ENCODE measurements at places on chromosomes 12 and 14.

- no peak for DNase-seq
Observed at GRCh38 chr12:13680916-13681315, 300.5 kb downstream of the GRIN2B start.

GRCh38 chr12:92543359-92543758 lies 159.4 kb upstream of the PLEKHG7 start:
- DNase-seq = no peak

DNA sequence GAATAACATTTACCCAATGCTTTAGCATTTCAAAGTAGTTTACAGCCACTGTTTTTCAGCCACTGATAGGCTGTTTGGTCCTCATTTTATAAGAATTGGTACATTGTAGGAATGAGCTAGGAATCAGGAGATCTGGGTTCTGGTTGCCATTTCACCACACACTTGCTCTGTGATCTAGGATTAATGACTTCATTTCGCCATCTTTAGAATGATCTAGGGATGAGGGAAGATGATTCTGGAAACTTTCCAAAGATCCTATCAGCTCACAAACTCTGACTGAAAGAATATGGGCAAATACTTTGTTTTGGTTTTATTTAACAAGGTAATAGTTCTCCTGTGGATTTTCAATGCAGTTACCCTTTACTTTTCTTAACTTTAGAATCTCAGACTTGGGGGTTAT lies 155.0 kb downstream of the GCH1 start:
- DNase-seq = no peak

DNA sequence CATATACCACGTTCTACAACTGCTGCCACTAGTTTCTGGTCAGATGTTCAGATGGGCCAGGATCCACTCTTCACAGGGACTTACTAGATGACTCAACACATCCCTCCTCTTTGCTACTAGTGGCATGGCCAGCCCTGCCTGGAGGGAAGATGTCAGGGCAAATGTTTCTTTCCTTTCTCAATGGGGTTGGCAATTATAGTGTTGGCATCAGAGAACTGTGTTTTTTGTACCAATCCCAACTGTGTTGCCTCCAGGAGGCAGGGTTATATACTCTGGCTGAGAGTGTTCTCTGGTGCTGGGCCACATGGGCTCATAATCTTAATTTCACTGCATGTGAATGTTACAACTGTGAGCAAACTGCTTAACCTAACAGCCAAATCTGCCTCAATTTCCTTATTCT lies 69.9 kb upstream of the AVPR1A start:
- no peak for DNase-seq

DNA sequence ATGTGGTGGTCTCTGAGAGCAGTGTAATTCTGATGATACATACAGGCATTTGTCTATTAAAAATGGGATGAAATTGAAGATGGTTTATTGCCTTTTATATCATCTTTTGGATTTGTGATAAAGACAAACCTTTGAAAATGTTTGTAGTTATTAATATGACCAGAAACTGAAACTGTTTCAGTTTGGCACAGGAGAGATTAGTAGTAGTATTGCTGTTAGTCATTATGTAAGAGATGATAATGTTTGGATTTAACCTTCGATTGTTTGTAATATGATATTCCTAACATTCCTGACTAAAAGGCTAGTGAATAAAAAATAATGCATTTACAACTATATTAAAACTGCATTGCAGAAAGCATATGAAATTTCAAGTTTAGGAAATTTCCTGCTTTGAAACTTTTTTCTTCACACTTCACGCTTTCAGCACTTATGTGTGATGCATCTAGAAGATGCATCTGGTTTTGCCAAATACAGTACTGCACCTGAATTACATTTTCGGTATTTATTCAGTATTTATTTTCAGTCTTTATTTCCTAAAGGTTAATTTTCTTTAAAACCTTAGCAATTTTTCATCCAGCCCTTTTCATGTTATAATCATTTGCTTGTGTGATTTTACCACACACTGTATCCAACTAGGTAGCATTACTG lies 25.5 kb downstream of the ADIPOR2 start:
- DNase-seq = no peak

- no peak for DNase-seq
Observed at GRCh38 chr12:78968226-78968625, 103.7 kb downstream of the SYT1 start.

- DNase-seq = no peak
Observed at GRCh38 chr12:66312189-66312588, 9.9 kb downstream of the HELB start.

DNA sequence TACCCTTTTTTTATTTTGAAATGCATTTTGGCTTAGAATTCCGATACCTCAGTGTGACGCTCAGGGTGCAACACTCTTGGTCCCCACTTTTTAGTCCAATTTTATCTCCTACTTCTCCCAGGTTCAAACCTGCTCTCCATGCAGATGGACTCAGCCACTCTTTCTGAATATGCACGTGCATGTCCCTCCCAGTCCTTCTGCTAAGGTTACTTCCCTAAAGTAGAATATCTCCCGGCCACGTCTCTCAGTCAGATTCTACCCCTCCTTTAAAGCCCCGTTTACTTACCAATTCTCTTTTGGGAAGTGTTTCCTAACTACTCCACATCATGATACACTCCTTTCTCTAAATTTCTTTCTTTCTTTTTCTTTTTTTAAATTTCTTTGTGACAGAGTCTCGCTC lies 15.5 kb upstream of the PARP11 start:
- DNase-seq = no peak

GRCh38 chr12:6273541-6274230 lies 36.8 kb upstream of the PLEKHG6 start:
- DNase-seq = no peak

DNA sequence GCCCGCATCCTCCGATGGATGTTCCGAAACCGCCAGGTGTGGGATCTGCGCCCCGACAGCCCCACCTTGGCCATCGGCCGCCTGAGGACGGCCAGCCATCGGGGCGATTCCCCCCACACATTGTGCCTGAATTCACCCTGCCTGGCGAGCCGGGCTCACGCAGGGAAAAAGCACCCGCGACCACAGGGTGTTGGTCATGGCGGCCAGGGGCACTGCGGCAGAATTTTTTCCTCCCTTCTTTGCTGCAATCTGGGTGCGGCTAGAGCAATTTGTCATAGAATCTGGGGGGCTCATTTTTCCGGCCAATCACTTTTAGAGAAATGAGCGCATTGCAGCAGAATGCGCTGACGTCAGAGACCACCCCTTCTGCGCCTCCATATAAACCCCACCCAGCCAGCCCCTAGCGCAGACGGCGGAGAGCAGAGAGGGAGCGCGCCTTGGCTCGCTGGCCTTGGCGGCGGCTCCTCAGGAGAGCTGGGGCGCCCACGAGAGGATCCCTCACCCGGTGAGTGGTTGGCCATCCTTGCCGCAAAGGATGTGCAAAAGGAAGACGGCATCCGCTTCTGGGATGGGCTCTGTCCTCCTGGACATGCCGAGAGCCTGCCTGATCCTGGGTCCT lies at the start of gene MEG3:
Gene MEG3, plus strand, starts transcription at position 406 of the 619 bp plus-strand sequence.
- no peak for DNase-seq

DNA sequence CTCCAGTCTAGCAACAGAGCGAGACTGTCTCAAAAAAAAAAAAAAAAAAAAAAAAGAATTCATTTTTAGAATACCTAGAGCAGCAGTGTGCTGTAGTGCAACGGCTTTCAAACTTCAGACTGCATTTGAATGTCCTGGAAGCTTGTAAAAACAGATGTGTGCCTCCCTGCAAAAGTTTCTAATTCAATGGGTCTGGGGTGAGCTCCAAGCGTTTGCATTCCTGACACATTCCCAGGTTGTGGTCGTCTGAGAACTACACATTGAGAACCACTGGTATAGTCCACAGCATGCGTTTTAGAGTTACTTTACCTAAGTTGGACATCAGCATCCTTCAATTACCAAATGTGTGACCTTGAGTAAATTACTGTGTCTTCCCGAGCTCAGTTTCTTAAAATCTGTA lies 816.8 kb downstream of the NRXN3 start:
- DNase-seq = no peak

DNA sequence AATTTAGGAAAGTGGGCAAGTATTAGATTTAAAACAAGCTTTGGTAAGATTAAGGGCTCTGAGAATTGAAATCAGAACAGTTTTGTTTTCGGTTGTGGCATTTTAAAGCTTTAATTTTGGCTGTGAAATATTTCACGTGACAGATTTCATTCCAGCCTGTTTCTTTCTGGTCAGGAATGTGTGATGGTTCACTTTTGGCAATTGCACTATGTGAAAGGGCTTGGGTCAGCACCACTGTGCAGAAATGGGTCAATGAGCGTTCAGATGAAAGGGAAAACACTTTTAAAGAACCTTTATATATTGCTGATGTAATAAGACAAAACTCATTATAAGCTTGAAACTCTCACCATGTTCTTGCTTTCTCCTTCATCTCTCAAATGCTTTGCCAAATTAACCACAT lies 17.1 kb downstream of the NUBPL start:
- DNase-seq = no peak

DNA sequence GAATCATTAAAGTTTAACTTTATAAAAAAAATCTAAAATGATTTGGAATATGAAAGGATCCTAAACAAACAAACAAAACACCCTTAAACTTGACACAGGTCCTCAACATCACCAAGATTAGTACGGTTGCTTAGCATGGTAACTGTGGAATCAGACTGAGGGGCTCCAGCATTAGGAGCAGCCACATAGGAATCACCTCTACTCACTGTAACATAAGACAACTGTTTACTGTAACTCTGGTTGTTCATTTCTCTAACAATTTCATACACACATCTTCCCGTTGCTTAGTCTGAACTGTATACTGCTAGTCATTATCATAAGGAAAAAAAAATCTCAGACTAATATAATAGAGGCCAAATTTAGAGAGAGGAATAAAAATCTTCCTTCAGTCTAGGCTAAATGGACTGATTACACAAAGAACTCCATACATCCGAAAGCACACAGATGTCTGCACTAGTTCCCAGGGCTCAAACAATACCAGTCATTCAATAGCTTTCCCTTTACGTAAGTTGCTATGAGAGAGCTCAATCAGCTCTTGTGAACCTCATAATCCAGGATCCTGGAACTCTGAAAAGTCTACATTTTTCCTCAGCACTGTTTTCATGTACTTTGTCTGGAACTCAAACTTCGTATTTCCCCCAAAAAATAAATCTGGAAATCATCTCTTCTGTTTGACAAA lies 26.0 kb downstream of the LRP6 start:
- no peak for DNase-seq

DNA sequence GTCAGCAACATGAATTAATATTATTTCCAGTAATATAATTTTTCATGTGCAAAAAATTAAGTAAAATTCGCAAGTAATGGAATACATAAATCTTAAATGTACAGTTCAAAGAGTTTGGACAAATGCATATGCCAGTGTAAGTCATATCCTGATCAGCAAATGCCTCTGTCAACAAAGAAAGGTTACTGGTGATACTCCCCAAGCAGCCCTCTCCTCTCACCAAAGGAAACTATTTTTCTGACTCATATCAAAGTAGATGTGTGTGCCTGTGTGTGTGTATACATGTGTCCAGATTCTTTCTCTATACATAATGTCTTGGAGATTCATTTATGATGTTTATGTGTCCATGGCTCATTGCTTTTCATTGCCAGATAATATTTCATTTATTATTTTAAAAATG lies 1035.0 kb downstream of the SLC16A7 start:
- no peak for DNase-seq

DNA sequence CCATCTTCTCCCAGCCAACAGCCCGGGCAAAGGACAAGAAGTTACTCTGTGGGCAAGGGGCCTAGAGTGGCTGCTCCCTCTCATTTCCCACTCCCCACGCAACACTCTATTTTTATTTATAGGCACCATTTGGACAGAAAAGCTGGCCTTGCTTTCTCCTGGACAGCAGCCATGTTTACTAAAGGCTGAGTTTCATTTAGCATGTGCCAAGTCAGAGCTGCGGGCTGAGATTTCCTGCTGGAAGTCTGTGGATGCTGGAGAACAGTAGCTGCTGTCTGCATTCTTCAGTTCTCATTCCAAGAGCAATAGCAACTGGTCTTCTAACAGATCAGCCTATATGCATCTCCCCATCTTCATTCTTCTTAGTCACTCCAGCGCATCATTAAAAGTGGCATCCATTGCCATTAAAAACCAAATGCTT lies 8.3 kb downstream of the COL2A1 start:
- DNase-seq = no peak

- DNase-seq = no peak
Observed at GRCh38 chr12:14777271-14777670, 26.0 kb downstream of the WBP11 start.

- no peak for DNase-seq
Observed at GRCh38 chr12:53052419-53053217, 2.8 kb downstream of the TNS2 start.

- no peak for DNase-seq
Observed at GRCh38 chr12:106358396-106359241, 1.1 kb downstream of the POLR3B start.

- no peak for DNase-seq
Observed at GRCh38 chr12:127696963-127697362, 570.0 kb upstream of the TMEM132C start.

GRCh38 chr14:31207287-31207754 lies 272 bp downstream of the HECTD1 start:
- DNase-seq = no peak

DNA sequence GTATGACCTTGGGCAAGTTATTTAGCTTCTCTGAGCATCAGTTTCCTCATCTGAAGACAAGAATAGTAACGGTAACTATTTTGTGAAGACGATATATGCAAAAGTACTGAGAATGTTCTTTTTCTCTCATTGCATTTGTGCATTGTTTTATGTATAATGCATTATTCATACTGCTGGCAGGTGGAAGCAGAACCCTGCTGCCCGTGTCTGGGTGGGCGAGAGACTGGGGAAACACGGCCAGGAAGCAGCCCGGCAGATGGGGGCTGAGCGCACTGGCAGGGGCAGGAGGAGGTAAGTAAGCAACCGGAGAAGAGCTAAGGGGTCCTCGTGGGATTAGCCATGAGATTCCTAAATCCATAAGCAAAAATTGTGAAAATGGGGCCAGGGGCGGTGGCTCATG lies 115.8 kb upstream of the MED13L start:
- DNase-seq = no peak

DNA sequence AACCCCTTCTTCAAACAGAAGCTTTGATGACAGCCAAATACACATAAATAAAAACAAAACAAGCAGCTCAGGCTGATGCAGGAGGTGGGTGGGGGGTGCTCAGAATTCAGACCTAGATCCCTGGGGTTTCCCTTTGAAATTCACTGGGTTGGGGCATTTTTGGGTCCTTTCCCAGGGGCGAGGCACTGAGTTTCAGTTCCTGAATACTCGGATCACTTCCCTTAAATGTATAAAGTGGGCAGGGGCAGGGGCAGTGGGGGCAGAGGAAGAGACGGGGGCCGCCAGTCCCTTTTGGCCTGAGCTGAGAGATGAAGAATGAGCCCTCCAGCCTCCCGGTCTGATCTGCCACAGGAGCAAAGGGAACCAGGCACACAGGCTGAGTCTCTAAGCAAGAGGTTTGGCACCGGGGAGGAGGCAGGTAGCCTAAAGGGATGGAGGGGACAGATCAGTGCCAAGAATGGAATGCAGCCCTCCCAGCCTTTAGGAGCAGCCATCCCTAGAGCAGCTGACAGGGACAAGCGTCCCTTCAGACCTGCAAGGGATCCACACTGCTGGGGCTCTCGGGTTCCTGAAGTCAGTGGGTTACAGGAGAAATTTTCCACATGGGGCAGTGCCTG lies 20.3 kb downstream of the KDM2B start:
- no peak for DNase-seq

Data from GM12891 (cell line).